ENCODE measurements at places on chromosomes 3 and 15.

- no peak for DNase-seq
Observed at GRCh38 chr3:32577581-32578556, 7.2 kb upstream of the DYNC1LI1 start.

DNA sequence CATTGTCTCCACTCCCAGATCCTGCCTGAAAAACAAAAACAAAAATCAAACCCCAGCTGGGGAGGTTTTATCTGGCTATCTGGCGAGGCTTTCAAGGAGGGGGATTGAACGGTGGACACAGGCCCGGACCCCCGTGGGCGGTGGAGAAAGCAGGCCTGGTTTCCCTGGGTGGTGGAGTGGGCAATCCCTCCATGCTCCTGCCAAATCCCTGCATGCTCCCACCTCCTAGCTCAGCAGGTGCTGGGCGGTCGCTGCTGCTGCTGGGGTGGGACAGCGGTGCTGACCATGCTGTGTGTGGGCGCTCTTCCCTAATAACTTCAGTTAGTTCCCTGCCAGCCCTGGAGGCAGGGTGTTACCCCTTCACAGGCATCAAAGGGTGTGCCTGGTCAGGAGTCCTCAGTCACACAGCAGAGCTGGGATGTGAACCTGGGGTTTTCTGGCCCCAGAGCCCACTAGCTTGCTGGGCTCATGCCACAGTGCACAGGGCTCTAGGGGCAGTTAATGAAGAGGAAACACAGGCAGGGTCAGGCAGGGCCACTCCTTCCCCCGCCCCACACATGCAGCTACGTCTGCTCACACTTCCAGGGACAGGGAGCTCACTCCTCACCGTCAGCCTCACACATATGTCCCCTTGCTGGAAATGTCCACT lies 15.9 kb upstream of the PLXND1 start:
- no peak for DNase-seq

GRCh38 chr15:88218557-88219221 lies 37.9 kb downstream of the NTRK3 start:
- no peak for DNase-seq

- DNase-seq: no peak
Observed at GRCh38 chr3:66836363-66837152, 161.5 kb upstream of the KBTBD8 start.

DNA sequence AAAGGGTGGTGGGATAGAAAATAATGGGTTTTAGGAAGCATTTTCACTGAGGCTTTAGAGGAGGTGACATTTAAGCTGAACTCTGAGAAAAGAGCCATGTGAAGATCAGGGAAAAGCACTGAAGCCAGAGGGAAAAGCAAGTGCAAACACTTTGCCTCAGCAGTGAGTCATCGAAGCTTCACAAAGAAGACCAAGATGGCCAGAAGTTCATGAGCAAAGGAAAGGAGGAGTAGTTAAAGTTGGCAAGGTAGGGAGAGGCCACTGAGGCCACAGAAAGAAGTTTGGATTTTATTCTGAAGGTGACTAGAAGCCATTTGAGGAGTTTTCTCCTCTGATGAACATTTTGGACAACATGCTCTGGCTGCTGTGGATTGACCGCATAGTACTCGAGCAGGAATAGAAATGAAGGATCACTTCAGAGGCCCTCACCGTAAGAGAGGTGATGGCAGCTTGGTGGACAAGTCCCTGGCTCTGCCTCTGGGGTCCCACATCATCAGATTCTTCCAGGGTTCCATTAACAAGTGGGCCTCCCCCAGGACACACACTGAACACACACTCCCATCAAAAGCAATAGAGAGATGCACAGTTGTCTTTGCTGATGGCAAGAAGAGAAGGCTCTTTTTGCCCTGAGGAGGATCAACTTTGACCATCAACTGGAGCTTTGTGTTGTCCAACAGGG lies 75.5 kb downstream of the TOP2B start:
- no peak for DNase-seq

DNA sequence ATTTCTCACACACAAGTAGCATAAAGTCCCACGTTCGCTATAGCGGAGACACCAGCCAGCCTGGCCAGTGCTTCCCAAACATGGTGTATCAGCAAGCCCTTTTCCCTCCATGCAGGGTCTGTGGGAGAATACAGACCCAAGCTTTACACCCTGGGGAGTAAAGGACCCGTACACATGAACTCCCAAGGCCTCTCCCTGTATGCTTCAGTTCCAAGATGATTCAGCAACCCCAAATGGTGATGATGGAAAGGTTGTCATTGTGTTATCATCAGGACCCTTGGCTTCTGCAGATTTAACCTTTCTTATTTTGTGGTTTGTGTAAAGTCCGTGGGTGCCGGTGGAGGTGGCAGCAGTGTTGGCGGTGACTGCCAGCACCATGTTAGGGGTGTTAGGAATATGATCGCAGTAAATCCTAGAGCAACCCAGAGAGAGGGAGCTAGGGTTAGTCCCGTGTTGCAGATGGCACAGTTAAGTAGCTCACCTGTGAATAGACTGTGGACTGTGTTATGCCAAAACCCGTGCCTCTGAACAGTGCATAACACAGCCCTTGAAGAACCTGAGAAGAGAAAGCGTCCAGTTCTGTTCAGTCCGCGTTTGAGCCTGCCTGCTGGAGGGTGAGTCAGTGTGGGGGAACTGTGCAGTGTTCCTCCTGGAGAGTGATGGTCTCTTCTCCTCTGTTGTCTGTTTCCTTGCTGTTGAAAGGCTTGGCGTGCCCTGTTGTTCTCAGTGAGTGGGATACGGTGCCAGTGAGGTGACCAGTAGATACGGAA lies 174.3 kb downstream of the APBA2 start:
- no peak for DNase-seq

GRCh38 chr15:25989327-25989726 lies 126.2 kb upstream of the ATP10A start:
- DNase-seq: no peak

GRCh38 chr3:129446926-129447325 lies 6.9 kb downstream of the IFT122 start:
- DNase-seq: no peak

GRCh38 chr3:87088430-87088992 lies 97.6 kb upstream of the VGLL3 start:
- no peak for DNase-seq

GRCh38 chr3:148682997-148683396 lies 14.7 kb upstream of the AGTR1 start:
- DNase-seq: no peak

DNA sequence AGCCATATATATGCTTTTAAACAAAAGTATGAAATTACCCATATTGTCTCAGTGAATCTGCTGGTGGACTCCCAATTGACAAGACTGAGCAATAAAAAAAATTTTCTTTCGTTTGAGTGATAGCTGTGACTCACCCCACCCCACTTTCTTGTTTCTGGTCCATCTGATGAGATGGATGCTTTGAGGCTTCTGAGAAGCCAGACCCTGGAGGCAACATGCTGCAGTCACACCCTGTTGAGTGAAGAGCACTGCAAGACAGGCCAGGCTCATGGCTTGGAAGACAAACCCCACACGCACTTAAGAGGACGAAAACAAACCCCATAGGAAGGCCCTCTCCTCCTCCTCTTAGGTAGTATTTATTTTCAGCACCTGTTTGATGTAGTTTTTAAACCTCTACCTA lies 276.0 kb upstream of the TTC14 start:
- DNase-seq: no peak

DNA sequence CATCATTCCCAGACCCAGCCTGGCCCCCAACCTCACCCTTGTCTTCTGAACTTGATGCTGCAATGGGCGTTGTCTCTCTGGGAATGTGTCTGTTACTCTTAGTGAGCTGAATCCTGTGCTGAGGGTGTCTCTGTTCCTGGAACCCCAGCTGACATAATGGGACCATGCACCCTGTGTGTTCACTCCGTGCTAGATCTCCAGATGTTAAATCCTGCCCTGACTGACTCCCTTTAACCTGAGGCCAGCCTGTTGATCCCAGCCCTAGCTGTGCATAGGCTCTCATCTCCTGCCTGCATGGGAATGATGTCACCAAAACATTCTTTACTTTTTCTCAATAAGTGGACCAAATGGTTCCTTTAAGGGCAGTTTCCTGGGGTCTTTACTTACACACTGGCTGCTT lies 48.0 kb upstream of the UMPS start:
- no peak for DNase-seq

DNA sequence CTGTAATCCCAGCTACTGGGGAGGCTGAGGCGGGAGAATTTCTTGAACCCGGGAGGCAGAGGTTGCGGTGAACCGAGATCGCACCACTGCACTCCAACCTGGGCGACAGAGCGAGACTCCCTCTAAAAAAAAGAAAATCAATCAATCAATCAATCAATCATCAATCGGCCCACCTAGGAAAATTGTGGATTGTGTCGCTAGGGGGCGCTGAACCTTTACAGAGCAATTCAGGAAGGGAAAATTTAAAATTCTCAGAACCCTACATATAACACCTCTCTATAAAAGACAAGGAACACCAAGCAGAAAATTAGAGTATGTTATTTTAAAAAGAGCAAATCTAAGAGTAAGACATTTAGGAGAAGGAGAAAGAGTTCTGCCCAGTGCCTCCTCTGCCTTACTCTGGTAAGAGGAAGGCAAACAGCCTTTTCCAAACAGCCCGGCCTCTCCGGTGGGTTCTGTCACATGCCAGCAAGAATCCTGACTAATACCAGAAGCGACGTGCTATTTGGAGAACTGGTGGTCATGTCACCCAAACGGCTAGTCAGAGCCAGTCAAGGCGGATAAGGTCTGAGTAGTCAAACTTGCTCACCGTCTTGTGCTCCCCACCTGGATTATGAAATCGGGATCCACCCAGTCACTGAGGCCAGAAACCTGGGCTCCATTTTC lies 22.3 kb upstream of the SMCO1 start:
- DNase-seq: no peak

DNA sequence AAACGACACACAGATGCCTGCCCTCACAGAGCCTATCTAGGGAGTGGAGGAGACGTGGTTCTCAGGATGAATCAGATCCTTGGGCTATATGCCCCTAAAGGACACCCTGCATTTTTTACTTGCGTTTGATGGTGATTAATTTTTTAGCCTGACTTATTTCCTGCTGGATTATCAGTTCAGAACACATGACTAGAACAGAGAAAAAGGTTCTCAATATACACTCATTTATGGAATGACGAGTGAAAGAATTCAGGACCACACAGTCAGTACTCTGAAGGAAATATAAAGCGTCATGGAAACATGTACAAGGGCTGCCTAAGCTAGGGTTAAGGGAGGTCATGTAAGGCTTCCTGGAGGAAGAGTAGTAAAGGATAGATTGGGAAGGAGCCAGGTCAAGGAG lies 121.8 kb downstream of the SSR3 start:
- DNase-seq: no peak

DNA sequence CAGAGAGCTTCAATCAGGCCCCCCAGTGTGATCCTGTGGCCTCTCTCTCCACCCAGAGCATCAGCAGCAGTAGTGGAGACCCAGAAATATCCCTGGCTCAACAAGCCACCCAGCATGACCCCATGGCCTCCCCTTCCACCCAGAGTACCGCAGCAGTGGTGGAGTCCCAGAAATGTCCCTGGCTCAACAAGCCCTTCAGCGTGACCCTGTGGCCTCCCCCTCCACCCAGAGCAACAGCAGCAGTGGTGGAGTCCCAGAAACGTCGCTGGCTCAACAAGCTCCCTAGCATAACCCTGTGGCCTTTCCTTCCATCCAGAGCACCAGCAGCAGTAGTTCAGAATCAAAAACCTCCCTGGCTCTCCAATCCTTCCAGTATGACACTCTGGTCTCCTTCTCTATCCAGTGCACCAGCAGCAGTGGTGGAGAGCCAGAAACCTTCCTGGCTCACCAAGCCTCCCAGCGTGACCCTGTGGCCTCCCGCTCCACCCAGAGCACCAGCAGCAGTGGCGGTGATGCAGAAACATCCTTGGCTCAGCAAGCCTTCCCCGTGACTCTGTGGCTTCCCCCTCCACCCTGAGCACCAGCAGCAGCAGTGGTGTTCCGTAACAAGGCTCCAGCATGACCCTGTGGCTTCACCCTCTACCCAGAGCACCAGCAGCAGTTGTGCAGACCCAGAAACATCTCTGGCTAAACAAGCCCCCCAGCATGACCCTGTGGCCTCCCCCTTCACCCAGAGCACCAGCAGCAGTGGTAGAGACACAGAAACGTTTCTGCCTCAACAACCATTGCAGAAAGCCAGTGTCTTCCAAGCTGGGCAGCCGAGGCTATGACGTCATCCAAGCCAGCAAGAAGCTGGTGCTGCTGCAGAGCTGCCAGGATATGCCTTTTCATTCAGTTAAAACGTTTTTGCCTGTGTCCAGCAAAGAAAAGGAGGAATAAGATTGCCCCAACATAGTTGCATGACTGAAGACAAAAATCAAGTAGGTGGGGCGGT lies 61.3 kb upstream of the TAMM41 start:
- DNase-seq: no peak

DNA sequence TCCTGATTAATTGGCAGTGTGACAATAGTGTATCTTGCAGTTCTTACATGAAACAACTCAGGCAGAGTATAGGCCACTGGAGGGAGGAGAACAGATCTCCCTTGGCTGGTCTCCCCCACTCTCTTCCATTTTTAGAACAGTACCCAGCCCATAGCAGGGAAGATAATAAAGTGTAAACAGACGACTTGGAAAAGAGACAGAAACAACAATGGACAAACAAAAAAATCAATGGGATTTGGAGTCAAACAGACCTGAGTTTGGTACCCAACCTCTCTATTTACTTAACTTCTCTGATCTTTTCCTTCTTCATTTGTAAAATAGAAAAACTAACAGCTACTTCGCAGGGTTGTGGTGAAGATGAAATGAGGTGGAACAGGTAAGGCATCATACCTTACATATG lies 58.7 kb upstream of the SNTN start:
- no peak for DNase-seq

DNA sequence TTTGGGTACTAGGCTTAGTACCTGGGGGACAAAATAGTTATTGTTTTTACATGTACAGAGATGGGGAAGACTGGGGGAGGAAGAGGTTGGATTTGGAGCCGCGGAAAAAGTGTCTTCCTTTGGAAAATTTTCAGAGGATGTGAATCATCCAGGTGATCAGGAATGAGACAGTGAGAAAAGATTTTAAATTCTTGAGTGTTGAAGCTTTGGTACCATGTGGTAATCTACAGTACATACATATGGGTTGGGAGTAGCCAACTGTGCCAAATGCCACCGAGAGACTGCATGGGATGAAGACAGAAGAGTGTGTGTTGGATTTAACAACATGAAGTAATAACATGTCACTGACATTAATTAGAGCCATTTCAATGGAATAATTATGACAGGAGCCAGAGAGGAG lies 1238.2 kb downstream of the ROBO1 start:
- DNase-seq: no peak

- no peak for DNase-seq
Observed at GRCh38 chr3:141112686-141113297, 61.6 kb downstream of the SPSB4 start.

- DNase-seq: no peak
Observed at GRCh38 chr3:14218355-14218754, 39.7 kb downstream of the LSM3 start.

GRCh38 chr3:155682426-155683343 lies 62.2 kb downstream of the PLCH1 start:
- DNase-seq: no peak

All from A549 (cell line).